Activated CD4-positive, alpha-beta T cell treated with anti-CD3 and anti-CD28 coated beads, Interleukin-2, amount 10 ng/mL, durations not matched to agents 7 days and 5 days (primary cell): ENCODE measurements at places on chromosomes 2 and 18. TPM values are rescaled to one million over a fixed set of nuclear protein-coding genes. Genes with fewer than 3 reads are reported as not detected.

DNA sequence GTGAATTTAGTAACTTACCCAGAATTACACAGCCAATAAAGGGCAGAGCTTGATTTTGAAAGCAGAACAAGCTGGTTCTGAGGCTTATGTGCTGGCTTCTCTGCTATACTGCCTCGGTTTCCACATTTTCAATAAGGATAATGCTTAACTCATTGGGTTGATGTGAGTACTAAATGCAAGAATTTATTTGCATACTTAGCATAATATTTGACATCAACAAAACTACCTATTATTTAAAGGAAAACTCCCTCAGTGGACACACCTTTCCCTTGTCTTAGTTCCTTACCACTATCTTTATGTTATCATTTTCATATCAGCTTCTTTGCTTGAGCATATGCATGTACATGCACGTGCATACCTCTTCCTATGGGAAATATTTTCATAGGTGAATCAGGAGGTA, 3.0 kb upstream of the TGFA start:
- DNase-seq: no peak

- DNase-seq: no peak
These were observed 30.1 kb downstream of the SH2D6 start for GRCh38 chr2:85448461-85449213.

- no peak for DNase-seq
These were observed 125.1 kb upstream of the LMAN1 start for GRCh38 chr18:59484131-59484530.

DNA sequence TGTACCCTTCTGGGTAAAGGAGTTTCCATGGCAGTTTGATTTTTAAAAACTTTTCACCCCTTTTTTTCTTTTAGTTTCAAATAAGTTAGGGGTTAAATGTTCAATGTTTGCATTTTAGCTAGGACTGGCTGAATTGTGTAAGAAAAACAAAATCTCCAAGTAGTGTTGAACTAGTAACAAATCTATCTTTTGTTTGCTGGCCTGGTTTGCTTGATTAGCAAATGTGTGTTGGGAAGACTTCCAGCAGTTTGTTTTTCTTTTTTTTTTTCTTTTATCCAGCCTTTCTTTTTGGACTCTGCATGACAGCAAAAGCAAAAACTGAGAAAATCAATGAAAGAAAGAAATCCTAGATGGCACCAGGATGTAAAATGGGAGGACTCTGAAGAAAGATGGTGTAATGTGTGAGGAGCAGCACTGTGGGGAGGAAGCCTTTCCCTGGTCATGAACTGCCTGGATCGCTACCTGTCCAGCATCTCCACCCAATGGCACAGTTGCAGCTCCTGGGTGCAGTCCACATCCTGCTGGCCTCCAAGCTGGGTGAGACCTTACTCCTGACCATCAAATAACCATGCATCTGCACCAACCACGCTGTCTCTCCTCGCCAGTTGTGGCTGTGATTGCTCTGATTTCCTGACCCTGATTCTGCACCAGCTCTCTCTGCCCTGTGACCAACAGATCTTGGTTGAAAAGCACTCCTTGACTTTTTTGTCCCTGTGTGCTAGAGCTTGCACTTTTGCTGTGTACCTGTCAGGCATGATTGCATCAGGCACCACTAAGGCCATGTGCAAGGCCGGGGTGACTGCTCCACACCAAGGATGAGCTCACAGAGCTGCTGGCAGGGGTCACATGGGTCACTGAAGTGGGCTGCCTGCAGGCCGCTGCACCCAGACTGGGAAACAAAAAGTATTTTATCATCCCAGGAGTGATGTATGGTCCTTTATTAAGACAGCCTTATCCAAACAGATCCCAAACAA, 71.2 kb upstream of the ZNF236 start:
- DNase-seq: no peak

- DNase-seq: no peak
These were observed 233.7 kb downstream of the PRKCE start for GRCh38 chr2:45885171-45885621.

- DNase-seq: no peak
These were observed 173.7 kb downstream of the ACKR3 start for GRCh38 chr2:236743039-236743920.

DNA sequence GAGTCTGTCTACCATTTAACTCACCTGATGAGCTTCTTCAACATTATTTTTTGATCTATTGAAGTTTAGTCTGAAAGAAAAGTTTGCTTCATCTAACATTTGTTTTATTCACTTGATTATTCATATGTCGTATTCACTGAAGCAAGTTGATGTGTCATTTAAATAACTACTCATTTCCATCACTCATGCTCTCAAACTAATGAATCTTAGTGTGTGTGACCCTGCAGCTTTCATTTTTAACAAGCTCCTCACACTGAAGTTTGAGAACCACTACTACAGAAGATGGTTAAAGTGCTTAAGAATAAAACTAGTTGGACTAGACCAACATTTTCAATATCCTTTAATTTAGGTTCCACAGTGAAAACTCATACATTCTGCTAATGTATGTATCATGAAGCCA, 1.8 kb upstream of the ABI2 start:
- DNase-seq: no peak

GRCh38 chr2:43175876-43176275, 50.5 kb downstream of the ZFP36L2 start:
- no peak for DNase-seq

DNA sequence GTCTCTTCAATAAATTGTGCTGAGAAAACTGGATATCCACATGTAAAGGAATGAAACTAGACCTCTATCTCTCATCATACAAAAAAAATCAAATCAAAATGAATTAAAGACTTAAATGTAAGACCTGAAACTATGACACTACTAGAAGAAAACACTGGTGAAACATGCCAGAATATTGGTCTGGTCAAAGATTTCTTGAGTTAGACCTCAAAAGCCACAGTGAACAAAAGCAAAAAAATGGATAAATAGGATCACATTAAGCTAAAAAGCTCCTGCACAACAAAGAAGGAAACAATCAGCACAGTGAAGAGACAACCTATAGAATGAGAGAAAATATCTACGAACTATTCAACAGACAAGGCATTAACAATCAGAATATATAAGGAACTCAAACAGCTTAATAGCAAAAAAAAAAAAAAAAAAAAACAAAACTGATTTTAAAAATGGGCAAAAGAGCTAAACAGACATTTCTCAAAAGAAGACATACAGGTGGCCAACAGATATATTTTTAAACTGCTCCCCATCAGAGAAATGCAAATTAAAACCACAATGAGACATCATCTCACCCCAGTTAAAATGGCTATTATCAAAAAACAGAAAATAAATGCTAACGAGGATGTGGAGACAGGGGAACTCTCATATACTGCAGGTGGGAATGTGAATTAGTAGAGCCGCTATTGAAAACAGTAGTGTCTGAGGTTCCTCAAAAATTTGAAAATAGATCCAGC, 66.3 kb downstream of the NCKAP1 start:
- DNase-seq: no peak

DNA sequence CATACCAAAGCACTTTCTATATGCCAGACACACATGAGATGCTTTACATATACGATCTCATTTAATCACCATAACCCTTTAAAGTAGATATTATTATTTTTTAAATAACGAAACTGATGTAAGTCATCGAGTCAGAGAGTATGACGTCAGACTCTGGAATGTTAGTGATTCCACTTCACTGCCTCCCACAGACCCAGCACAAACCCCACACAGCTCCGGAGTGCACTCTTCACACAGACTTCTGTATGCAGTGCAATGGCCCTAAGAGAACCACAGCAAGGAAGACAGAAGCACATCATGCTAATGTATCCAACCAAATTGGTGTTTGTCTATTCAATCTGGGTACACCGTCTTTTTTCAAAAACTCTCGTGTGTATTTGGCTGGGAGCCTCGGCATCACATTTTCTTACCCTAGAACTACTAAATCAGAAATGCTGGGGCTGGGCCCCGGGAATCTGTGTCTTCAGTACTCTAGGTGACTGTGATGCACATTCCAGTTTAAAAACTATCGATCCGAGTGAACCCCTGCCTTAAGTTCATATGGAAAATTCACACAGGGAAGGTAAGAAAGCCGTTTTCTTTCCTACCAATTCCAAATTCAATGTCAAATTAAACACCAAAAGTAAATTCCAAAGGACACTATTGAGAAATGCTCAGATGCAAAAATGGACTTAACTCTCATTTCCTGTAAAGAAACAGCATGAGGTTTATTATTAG, 117.7 kb upstream of the ACVR1C start:
- no peak for DNase-seq

- no peak for DNase-seq
These were observed 53.7 kb upstream of the LRRC30 start for GRCh38 chr18:7177116-7177744.

Gene RGPD3
- 0.06 TPM for total RNA-seq

Gene HOXD13
- total RNA-seq: not detected

Gene PLGLB2
- 3.5 TPM for total RNA-seq
